Left lung (tissue), 14 donors: ENCODE measurements at places on chromosomes 3 and 15. TPM values are rescaled to one million over a fixed set of nuclear protein-coding genes. Genes with fewer than 3 reads are reported as not detected.
A peak's percentile ranks its signal among the peaks of the same experiment; 100 is the strongest.

DNA sequence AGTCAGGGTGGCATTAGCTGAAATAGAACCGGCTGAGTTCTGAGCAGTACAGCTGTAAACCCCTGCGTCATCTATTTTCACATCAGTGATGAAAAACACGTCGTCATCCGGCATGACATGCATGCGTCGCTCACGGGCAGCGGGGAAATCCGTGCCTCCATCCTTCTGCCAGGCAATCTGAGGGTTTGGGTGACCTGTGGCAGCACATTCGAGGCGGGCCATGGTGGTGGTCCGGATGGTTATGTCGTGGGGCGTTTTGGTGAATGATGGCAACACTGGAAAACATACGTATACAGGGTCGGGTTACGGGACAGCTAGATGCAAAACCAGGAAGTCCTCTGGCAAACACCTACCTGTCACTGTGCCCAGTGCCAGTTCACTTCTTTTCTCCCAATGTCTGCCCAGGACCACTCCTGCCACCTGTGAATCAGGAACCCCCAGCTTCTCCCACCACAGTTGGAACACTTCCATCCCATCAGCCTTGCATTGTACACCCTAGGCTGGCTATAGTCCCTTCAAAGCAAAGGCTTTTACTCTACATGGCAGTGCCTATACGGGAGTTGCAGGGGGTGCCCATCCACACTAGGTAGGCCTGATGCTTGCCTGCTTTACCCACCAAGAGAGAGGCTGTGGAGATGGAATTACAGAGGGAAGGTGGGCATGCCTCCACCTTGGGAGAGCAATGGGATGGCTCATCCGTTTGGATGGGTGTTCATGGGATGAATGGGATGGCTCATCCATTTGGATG is 116.7 kb downstream of the LRIG1 start:
- DNase-seq: no peak

The SENP5 gene
- total RNA-seq: 26.9 TPM

- no peak for DNase-seq
Measured at GRCh38 chr15:45112143-45112590, 1.8 kb downstream of the DUOX2 start.

The C2CD4B gene
- 2.4 TPM for total RNA-seq

GRCh38 chr3:133803469-133803868 is 2.1 kb upstream of the SRPRB start:
- DNase-seq: no peak

The TM6SF1 gene
- total RNA-seq: 22.9 TPM

GRCh38 chr3:184498986-184499606 is 62.5 kb upstream of the EPHB3 start:
- DNase-seq: no peak

The C3orf20 gene
- total RNA-seq: not detected

DNA sequence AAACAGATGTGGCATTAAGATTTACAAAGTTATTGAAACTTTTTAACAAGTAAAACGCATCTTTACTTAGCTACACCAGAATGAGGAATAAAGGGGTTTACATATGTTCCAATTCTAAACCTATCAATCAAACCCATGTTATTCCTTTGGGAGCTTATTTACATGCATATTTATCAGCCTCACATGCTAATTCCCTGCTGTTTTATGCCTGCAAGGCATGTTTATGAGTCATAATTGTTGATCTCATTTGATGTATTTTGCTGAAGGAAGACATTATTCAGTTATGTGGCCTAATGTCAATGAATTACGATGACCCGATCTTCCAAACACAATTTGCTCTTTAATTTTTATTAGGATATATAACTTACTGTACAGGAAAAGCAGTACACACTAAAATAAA is 272.9 kb downstream of the TBC1D5 start:
- no peak for DNase-seq

DNA sequence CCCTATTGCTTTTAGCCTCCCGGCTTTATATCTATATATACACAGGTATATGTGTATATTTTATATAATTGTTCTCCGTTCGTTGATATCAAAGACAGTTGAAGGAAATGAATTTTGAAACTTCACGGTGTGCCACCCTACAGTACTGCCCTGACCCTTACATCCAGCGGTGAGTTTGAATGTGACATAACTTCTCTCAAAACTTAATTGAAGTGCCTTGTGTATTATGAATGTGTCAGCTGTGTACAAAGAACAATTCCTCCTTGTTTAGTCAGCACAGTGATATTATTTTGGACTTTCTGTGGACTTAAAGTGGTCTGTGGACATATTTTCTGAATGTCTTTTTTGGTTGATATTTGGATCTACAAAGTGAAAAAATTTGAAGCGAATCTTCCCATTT is 220 bp downstream of the TP63 start:
- no peak for DNase-seq

The CHRNA3 gene
- total RNA-seq: 0.10 TPM

- DNase-seq: no peak
Measured at GRCh38 chr3:129661766-129662165, 55.3 kb upstream of the PLXND1 start.

- no peak for DNase-seq
Measured at GRCh38 chr3:188571531-188572095, 417.7 kb downstream of the LPP start.

DNA sequence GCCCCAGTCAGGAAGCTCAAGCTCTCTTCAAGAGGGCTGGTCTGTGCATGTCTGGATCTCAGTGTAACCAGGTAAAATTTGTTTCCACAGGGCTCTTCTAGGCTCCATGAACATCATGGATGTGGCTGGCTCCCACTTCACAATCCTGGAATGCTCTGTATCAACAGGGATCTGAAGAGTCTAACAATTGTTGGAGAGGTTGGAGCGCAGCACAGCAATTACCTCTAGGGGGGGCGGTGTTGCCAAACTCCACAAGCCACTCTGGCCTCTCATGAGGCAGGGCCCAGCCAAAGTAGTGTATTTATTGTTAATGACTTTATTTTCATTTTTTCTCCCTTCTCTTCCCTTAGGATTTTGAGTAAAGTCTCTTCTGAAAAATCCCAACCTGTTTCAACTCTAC is 6.1 kb upstream of the EIF2B5 start:
- DNase-seq: peak; percentile 46

DNA sequence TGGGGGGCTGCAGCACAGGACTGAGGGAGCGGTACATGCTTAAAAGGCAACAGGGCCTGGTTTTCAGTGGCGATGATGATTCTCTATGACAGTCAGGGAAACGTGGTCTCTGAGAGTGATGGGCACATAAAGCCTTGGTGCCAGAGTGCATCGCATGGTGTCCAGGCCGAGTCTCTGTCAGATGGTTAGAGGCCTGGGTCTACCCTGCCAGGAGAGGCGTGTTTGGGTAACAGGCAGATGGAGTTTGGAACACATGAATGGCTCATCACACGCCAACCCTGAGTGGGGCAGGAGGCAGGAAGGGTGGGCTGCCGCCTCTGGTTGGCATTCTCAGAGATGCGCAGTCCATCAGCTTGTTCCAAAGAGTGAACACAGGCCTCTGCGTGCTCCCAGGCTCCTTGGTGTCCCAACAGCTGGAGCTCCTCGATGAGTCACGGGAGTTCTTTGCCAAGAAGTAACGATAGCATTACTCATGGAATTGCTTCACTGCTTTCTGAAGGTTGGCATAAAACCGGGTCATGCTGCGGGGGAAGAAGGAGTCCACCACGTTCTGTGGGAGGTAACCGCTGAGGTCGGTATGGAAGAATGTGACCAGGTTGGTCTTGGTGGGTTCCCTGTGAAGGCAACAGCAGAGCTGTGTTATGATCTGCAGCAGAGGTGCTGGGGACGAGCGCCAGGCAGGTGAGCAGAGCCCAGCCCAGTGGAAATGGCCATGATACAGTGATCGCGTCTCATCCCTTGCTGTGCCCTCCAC is 11.0 kb downstream of the STARD5 start:
- peak; percentile 71 for DNase-seq

The CKMT1B gene
- 3.7 TPM for total RNA-seq

- DNase-seq: no peak
Measured at GRCh38 chr15:70094690-70095311, 2.9 kb downstream of the TLE3 start.

The GOLGA8A gene
- 25.4 TPM for total RNA-seq

DNA sequence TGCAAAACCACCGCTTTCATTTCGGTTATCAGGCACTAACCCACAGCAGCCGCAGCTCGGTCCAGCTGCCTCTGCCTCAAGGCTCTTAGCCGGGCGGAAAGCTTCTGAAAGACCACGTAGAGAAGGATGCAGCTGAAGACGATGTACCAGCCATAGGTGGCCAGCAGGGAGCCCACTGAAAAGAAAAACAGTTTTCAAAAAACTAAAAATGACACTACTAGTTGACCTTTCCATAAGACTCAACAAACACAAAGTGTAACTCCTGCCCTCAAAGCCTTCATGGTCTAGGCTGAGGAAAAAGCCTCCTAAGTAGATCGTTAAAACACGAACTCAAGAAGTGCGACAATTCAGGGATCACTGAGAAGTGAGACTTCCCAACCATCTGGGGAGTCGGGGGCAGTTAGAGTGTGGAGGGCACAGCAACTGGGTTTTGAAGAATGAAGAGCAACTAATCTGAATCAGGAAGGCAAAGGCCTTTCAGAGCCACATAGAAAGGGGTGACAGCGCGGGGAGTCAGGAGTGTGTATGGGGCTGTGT is 716 bp downstream of the SELENOS start:
- no peak for DNase-seq

The SAXO2 gene
- 1.4 TPM for total RNA-seq

- DNase-seq: no peak
Measured at GRCh38 chr3:71949442-71949841, 164.5 kb upstream of the PROK2 start.

The SOX14 gene
- total RNA-seq: not detected

The C3orf70 gene
- total RNA-seq: 3.8 TPM

DNA sequence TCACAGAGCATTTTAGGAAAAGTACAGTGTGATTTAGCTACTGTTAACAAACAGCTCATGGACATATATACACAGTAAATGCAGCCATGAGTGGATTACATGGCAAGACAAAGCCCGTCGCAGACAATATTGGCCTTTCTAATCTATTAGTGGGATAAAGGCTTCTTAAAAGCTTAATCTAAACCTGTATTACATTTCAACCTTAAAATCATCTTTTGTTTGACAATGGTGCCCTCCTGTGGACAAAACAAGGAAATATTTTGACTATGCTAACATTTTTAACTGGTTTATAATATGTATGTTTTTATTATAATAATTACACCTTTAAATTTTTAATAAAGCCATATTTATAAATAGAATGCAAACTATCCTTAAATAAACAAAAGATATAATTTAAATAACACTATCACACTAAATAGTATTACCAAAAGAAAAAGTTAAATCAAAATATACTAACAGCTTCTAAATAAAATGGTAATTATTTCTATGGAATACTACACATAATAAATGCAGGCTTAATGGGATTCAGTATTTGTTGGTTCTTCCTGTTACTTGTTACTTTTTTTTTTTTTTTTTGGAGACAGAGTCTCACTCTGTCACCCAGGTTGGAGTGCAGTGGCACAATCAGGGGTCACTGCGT is 38.6 kb downstream of the TAFA4 start:
- no peak for DNase-seq

DNA sequence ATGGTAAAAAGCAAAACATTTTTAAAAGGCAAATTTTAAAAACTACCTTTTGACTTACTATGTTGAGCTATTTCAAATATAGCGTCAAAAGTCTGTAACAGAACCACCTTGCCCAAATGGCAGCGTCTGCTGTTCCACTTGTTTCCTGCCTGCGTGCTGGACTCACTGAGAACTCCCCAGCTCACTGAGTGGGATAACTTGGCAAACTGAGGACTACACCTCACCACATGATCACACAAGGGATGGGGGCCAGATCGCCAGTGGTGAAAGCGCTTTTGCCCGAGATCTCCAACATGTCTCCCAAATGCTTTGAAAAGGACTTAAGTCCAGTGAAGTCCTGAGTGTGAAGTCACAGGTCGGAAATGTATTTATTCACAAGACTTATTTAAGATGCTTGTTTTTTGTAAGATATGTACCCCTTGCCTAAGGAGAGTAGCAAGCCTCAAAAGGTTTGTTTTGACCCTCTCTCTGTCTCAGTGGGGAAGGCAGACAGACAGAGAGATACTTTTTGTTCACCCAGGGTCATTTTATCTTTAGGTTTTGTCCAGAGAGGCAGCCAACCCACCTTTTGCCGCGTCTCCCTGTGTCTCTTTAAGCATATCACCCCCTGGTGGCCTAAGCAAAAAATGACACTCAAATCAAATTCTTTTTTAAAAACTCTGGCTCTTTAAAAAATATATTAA is 192.6 kb downstream of the PDZRN3 start:
- no peak for DNase-seq
